ENCODE measurements at places on chromosomes 11 and 22. TPM values are rescaled to one million over a fixed set of nuclear protein-coding genes. Genes with fewer than 3 reads are reported as not detected.

TCN1 gene
- polyA plus RNA-seq, result not detected

FAM227A gene
- 0.55 TPM for polyA plus RNA-seq

PAMR1 gene
- 18.3 TPM for polyA plus RNA-seq

OR10G4 gene
- not detected for polyA plus RNA-seq

MYBPC3 gene
- 2.9 TPM for polyA plus RNA-seq

OR51I1 gene
- polyA plus RNA-seq, result not detected

OR2D2 gene
- not detected for polyA plus RNA-seq

PPFIBP2 gene
- 35.3 TPM for polyA plus RNA-seq

AMPD3 gene
- 18.7 TPM for polyA plus RNA-seq

LIPT2 gene
- 1.8 TPM for polyA plus RNA-seq

C11orf68 gene
- 32.4 TPM for polyA plus RNA-seq

YPEL4 gene
- 15.7 TPM for polyA plus RNA-seq

TSPAN32 gene
- not detected for polyA plus RNA-seq

SNX32 gene
- 1.1 TPM for polyA plus RNA-seq

C11orf52 gene
- 1.7 TPM for polyA plus RNA-seq

OR51B4 gene
- polyA plus RNA-seq, result not detected

CCDC188 gene
- polyA plus RNA-seq, result 19.0 TPM

KLHL35 gene
- polyA plus RNA-seq, result 3.5 TPM

NDUFV1 gene
- 231 TPM for polyA plus RNA-seq

MS4A12 gene
- not detected for polyA plus RNA-seq

EMID1 gene
- polyA plus RNA-seq, result 35.2 TPM

TBX10 gene
- not detected for polyA plus RNA-seq

MTFP1 gene
- 19.7 TPM for polyA plus RNA-seq

MS4A10 gene
- polyA plus RNA-seq, result not detected

PIH1D2 gene
- polyA plus RNA-seq, result 2.2 TPM

ACCSL gene
- polyA plus RNA-seq, result not detected

MUC15 gene
- not detected for polyA plus RNA-seq

OR5A1 gene
- polyA plus RNA-seq, result not detected

GPR83 gene
- 0.55 TPM for polyA plus RNA-seq

TSPAN18 gene
- 33.3 TPM for polyA plus RNA-seq

ANKRD13D gene
- 205 TPM for polyA plus RNA-seq
